Progenitor cell of endocrine pancreas (in vitro differentiated cells): ENCODE measurements at places on chromosomes 7 and 10. TPM values are rescaled to one million over a fixed set of nuclear protein-coding genes. Genes with fewer than 3 reads are reported as not detected.

DNA sequence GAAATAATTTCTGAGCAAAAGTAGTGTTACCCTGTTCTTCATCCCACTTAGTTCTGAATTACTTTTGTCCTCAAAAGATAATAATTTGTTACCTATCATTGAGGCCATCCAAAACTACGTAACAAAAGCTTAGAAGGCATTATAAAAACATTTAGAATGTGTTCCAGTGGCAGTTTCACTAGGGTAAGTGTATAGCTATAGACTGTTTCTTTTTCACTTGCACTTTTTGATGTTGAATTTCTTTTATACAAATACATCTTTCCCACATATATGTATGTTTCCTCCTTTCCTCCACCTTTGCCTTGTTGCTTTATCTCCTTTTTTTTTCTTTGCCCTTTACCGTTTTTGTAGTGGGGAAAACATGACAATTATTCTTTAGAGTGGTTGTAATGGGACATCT, 33.5 kb downstream of the CAPZA2 start:
- no peak for DNase-seq

GRCh38 chr7:41886262-41886900, 183.5 kb upstream of the INHBA start:
- DNase-seq, result no peak

The GPC2 gene
- 64.0 and 65.2 TPM in 2 replicates for total RNA-seq

DNA sequence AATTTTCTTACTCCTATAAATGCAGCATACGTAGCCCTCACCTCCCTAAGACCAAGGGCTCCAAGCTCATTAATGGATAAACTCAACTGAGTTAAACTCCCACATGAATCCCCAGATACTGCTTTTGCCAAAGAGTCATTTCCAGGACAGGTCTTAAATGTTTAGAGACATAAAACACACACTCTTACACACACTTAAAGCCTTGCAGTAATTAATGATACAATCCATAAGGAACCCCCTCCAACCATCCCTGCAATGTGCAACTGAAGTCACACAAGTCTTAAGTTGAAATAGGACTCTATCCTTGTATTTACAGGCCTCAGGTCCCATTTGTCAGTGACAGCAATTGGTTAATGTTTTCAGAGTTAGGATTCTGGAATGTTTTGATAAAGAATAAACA, 194.1 kb downstream of the FANK1 start:
- no peak for DNase-seq

The AKR1B1 gene
- total RNA-seq, result 96.0 and 99.8 TPM in 2 replicates
